ENCODE measurements at places on chromosomes 5 and 9.
A peak's percentile ranks its signal among the peaks of the same experiment; 100 is the strongest.

DNA sequence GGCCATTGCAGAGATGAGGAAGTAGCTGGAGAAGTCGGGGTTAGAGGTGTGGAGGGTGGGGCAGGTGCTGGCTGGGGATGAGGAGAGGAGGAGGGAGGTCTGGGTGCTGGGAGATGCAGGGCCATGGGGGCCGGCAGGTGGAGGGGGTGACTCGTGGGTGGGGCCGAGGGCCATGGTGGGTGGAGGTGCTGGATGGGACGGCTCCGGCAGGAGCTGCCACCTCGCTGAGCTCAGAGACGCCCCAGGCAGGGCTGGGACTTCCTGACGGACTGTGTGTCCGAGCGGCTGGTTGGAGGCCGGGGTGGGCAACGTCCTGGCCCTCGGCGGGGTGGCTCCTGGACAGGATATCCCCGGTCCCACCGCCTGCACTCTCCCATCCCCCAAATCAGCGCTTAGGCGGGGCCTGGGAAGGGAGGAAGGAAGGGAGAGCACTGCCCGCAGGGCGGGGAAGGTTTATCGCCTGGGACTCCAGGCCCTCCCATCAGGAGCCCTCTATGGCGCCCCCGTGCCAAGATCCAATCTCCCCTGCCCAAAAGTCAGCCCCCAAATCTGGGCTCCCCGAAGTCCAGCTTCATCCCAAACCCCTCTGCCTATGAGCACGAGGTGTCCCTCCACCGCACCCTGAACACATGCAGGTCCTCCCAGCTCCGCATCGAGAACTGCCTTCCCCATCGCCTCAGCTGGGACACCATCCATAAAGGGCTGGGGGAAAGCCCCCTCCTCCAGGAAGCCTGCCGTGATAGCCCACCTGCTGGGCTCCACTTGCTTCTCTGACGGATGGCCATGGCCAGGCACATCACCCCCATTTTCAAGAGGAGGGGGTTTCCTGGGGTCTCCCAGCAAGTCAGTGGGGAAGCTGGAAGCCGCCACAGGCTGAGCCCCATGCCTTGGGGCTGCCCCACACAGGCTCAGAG is 58.3 kb upstream of the NOTCH1 start:
- no peak for DNase-seq

- DNase-seq, result peak; percentile 73
These were observed 6.4 kb downstream of the SLC34A1 start for GRCh38 chr5:177390363-177391300.

DNA sequence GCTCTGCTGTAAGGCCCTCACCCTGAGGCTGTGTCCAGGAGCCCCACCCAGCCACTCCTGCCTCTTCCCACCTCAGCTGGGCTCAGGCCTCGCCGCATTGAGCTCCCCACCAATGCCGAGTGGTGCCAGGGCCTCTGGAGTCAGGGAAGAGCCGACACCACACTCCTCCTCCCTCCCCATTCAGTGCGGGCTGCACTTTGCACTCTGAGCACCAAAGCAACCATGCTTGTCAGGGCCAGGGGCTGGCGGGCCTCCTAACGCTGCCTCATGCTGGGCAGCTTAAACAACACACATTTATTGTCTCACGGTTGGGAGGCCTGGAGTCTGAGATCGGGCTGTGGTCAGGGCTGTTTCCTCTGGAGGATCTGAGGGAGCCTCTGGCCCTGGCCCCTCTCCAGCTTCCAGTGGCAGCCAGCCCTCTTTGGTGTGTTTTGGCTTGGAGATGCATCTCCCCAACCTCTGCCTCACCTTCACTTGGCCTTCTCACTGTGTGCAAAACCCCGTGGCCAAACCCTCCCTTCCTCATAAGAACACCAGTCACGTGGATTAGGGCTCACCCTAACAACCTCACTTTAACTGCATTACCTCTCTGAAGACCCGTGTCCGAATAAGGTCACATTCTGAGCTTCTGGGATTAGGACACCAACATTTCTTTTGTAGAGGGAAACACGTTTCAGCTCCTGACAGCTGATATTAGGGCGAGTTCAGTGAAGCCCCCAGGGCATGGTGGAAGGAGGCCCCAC is 157.8 kb downstream of the MED10 start:
- DNase-seq, result no peak

DNA sequence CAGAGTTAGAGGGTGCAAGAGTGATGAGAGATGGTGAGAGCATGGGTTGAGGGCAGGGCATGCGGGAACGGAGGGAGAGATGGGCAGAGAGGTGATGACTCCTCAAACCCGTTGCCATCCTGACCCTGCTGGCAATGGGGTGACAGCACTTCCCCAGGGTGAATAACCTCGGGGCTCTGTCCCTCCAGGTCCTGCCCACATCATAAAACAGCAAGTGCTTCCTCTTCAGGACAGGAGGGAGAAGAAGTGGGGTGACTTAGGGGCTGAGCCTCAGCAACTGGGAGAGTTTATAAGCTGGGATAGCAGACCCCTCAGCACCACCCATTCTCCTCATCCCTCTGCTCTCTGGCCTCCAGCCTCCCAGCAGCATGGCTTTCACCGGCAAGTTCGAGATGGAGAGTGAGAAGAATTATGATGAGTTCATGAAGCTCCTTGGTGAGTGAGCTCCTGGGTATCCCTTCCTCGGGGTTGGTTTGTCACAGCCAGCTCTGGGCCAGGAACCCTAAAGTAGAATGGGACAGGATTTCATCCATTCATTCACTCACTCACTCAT is at the start of gene FABP6:
Gene FABP6, plus strand, starts transcription at position 317 of the 553 bp plus-strand sequence. Its CDS starts 52 bp downstream, at position 369.
- DNase-seq, result no peak

GRCh38 chr5:24118351-24118750 is 526.4 kb downstream of the CDH10 start:
- DNase-seq, result no peak

DNA sequence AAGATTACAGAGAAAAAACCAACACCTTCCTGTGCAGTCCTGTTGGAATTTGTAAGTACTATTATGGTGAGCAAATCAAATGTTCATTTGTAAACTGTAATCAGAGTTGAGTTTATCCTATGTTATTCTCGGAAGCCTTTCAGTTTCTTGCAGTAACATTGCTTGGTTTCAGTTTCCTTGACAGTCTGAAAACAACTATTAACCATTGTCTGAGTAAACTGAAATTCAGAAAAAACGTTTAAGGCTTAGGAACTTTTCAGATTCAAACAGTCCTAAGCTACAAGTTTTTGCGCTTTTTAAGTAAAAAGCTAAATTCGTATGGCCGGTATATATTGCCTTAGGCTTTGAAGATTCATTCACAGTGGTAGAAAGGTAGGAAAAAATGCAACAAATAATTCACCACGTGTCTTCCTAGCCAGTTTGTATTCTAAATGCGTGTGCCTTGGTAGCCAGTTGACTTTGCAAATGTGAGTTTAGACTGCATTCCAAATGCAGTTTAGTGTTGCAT is 2.5 kb downstream of the GPBP1 start:
- no peak for DNase-seq

DNA sequence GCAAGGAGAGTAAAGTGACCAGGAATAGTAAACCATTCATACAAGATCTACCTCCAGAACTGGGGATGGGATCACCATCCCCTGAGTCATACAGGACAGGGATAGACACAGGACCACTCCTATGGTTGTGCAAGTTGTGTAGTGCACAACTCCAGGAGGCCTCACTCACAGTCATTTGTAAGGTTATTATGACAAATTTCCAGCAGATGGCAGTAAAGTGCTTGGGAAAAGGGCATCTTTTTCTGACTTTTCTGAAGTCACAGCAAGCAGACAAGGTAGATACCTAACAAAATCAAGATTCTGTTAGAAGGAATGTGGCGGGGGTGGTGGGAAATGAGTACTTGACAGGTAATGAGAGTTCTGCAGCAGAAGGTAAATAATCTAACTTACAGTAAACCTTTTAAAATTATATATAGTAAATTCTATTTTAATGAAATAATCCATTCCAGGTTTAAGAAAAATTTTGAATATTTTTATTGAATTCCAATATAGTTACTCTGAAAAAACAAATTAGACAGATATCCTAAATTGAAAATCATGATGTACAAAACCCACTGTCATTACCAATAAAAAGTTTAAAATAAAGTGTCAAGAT is 16.7 kb upstream of the KIF27 start:
- no peak for DNase-seq

DNA sequence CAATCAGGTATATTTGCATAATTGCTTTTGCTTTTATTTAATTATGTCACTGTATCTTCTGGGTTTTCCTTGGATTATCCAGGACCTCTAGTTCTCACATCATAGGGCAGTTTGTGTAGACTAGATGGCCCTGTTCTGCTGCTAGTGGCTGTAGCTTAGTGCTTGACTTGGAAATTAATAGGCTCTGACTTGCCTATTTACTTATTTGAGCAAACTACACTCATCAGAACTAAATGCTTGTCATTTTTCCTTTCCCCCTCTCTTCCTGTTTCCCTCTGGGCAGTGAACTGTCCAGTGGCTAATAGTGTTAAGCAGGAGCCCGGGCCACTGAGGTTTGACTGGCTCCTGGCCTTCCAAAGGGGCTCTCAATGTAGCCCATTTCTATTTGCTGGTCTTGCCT is 135.7 kb downstream of the MAN2A1 start:
- DNase-seq, result no peak

DNA sequence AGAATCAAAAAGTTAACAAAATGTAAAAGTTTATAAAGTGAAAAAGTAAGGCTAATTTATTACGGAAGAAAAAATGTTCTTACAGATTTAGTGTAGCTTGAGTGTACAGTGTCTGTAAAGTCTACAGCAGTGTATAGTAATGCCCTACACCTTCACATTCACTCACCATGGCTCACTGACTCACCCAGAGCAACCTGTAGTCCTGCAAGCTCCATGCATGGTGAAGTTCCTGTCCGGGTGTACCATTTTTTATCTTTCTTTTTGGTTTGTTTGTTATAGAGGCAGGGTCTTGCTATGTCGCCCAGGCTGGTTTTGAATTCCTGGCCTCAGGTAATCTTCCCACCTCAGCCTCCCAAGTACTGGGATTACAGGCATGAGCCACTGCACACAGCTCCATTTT is 93.6 kb downstream of the MED27 start:
- DNase-seq, result no peak
